ENCODE measurements at places on chromosomes 12 and 14.

- no peak for DNase-seq
Measured at GRCh38 chr12:81644503-81644902, 114.6 kb downstream of the PPFIA2 start.

- DNase-seq, result no peak
Measured at GRCh38 chr12:7856516-7856915, 16.2 kb downstream of the SLC2A14 start.

- no peak for DNase-seq
Measured at GRCh38 chr12:88267630-88268029, 125.5 kb downstream of the TMTC3 start.

- no peak for DNase-seq
Measured at GRCh38 chr14:89139404-89140247, 277.4 kb downstream of the FOXN3 start.

- no peak for DNase-seq
Measured at GRCh38 chr12:47754881-47755280, 3.8 kb downstream of the RAPGEF3 start.

GRCh38 chr14:101478796-101479410, 82.4 kb upstream of the DIO3 start:
- DNase-seq, result no peak

GRCh38 chr12:111267144-111267543, 101.8 kb downstream of the PHETA1 start:
- DNase-seq, result no peak

GRCh38 chr14:88025313-88025712, 20.4 kb downstream of the GPR65 start:
- DNase-seq, result no peak

- no peak for DNase-seq
Measured at GRCh38 chr12:6082613-6083012, 41.9 kb downstream of the VWF start.

DNA sequence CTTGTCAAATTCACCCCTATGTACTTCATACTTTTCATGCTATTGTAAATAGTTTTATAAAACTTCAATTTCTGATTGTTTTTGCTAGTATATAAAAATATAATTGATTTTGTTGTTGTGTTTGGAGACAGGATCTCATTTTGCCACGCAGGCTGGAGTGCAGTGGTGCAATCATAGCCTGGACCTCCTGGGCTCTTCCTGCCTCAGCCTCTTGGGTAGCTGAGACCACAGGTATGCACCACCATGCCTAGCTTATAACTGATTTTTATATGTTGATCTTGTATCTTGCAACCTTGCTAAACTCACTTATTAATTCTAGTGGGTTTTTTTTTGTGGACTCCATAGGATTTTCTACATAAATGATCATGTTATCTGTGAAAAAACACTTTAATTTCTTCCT, 23.5 kb downstream of the ATP5MC2 start:
- no peak for DNase-seq

- DNase-seq, result no peak
Measured at GRCh38 chr12:130574402-130574801, 141.7 kb downstream of the RIMBP2 start.

- no peak for DNase-seq
Measured at GRCh38 chr14:57461777-57462320, 31.8 kb downstream of the CCDC198 start.

- no peak for DNase-seq
Measured at GRCh38 chr14:103700753-103701490, 14.3 kb downstream of the XRCC3 start.

GRCh38 chr12:122635471-122635870, 67.7 kb downstream of the HCAR2 start:
- DNase-seq, result no peak

DNA sequence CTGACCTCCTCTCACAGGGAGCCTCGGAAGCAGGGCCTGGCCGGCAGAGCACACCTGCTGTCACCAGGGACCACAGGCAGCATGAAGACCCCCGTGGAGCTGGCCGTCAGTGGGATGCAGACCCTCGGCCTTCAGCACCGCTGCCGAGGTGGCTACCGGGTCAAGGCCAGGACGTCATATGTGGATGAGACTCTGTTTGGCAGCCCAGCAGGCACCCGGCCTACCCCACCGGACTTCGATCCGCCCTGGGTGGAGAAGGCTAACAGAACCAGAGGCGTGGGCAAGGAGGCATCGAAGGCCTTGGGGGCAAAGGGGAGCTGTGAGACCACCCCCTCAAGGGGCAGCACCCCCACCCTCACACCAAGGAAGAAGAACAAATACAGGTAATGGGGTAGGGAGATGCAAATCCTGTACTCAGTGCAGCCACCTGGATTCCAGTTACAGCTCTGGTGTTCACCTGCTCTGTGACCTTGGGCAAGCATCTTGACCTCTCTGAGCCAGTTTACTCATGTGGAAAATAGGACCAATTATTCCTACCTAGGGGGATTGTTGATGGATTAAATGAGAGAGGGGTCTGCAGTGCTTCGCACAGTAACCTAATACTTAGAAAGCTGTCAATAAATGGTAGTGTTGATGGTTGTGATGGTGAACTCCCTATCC, 1.3 kb downstream of the RITA1 start:
- DNase-seq, result no peak

- no peak for DNase-seq
Measured at GRCh38 chr12:95397571-95397970, 76.4 kb upstream of the METAP2 start.

DNA sequence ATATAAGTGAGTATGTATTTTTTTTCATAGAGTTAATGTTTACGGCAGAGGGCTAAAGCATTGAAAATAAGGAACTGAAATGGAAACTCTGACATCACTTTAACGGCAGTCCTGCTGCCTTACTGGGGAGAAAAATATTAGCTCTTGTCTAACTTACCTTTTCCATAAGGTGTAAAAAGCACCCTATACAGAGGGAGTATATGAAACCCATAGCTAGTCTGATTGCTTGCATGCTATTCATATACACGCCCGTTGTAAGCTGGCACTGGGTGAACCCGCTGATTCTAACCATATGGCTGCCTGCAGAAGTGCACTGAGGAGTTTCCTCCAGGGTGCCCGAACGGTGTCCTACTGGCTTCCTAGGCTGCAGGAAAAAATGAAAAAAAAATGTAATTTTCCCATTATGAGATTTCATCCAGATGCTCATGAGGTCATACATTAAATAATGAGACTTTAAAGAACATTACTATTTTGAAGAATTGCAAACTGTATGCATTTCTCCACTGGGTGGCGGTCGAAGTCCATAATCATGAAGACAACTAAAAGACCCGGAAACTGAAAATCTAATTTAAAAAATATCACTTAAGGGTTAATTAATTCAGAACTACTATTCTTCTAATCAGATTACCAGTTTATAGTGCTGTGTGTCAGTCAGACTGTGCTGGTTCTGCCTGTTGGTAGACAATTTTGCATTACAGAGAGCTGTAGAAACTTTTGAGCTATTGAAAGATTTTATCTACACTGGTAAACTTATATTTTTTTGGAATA, 144.7 kb downstream of the ALX1 start:
- no peak for DNase-seq

- DNase-seq, result no peak
Measured at GRCh38 chr14:99731547-99732435, 47.7 kb downstream of the CYP46A1 start.

- DNase-seq, result no peak
Measured at GRCh38 chr14:22268875-22269274, 320.1 kb downstream of the DAD1 start.

- no peak for DNase-seq
Measured at GRCh38 chr14:24196071-24197055, 1.1 kb upstream of the TM9SF1 start.

GRCh38 chr14:36975834-36976233, 196.6 kb downstream of the SLC25A21 start:
- no peak for DNase-seq

DNA sequence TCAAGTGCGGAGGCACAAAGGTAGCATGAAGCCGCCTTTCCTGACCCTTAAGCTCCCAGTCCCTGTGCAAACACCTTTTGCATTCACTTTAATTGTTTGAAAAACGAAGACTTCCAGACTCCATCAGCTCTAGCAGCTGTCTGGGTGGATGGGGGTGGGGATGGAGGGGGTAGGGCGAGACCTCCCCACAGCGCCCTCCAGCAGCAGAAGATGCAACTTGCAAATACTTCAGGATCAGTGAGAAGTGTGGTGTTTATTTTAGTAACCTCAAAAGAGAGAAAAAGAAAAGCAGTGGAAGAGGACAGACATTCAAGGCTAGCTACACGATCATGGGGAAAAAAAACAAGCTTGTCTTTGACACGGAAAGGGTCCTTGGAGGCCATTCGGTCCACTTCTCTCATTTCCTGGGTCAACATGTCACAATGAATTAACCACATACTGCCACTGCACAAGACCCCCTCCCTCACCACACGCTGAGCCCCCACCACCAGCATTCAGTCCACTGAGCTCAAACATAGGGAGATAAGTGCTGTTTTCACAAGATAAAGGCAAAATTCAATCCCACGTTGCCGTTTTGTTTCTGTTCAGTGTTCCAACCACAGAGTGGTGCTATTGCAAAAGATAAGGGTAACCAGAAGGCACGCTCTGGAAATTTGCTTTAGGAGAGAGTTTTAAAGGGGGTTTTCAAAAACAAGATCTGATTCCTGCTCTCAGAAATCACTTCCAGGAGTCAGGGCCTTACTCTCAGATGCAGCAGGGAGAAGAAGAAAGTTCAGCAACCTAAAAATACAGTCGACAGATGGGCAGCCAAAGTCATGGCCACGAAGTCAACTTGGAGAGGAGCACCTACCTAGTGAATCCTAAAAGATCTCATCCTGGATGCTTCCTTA, 3.3 kb upstream of the NTF3 start:
- no peak for DNase-seq

- peak; percentile 12 for DNase-seq
Measured at GRCh38 chr12:96985515-96986362, 78.7 kb downstream of the NEDD1 start.

DNA sequence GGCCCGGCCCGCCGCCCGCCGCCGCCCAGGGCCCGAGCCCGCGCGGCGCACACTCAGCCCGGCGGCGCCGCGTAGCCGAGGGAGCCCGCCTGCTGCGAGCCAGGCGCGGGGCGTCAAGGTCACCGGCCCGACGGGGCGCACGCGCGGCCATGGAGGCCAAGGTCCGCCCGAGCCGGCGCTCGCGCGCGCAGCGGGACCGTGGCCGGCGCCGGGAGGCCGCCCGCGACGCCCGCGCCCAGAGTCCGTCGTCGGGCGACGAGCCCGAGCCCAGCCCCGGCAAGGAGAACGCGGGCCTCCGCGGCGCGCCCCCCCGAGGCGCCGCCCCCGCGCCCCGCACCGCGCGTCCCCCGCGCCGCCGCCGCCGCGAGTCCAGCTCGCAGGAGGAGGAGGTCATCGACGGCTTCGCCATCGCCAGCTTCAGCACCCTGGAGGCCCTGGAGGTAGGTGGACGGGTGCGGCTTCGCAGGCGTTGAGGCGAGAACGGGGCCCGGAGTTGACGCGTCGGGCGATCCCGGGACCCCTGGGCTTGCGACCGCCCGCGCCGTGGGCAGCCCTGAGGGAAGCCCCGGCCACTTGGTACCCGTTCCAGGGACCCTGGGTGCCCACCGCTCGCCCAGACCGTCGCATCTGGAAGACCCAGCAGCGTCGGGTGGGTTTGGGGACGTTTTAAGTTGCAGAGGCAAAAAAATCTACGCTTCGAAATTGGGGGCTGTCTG, 629 bp downstream of the FBRSL1 start:
- no peak for DNase-seq

DNA sequence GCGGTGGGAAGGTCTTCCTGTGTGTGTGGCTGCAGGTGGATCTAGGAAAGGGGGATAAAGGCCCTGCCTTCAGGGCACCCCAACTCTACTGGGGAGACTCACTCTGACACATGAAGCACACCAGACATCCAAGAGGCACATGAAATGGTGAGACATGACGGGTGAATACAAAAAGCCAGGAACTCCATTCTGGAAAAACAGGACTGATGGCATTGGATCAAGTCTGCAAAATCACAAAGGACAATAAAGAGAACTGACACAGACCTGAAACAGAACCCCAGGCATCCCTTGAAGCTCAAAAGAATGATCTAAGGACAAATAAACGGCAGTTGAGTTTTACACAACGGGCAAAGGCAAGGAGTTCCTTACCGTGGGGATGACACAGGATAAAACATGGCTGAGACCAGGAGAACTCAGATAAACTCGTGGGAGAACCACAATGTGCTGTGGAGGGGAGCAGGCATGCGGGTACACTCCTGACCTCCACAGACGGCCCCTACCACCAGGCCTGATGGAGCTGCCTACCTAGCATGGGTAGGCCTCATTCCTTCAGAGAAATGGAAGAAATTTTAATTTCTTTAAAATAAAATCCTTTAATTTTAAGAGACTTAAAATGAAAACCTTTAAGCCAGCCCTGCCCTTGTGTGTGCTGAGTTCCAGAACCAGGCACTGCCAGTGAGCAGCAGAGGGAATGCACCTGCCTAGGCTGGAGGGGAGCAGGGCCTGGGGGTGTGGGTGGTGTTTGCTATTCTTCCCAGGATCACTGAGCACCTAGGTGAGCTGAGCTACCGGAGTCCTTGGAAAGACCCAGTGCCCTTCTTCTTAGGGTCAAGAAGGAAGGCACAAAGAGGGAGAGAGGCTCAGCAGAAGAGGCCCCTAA, 100.1 kb downstream of the SINHCAF start:
- no peak for DNase-seq

DNA sequence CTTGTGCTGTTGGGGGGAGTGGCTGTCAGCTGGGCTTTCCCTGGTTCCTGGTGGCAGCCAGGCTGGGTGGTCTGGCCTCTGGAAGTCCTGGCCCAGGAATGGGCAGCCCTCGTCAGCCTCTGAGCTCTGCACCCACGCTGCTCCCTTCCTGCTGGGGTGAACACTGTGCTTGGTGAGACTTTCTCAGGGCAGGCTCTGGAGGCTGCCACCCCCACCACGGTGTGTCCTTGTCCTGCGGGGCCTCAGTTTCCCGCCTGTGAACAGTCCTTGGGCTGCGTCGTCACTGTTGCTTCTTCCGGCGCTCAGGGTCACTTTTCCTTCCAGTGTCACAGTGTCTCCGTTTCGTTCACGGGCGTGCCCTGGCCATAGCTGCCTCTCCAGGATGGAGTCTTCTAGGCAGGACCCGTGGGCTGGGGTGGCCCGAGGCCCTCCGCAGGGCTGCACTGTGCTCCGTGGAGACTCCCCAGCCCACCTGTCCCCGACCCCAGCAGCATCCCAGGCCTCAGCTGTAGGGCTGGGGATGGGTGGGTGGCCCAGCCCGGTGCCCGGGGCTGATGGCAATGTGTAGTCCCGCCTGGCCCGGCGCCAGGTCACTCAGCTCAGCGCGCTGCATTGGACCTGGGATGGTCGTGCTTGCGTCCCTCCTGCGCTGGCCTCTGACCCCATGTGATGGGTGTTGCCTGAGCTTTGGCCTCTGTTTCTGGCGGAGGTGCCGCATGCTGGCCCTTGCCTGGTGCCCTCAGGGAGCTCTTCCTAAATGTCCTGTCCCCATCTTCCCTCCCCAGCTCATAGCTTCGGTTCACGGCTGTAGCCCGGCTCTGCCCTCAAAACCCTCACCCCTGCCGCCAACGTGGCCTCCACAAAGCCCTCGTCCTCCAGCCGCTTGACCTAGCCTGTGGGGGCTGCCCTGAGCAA, 6.8 kb downstream of the KIF26A start:
- no peak for DNase-seq
